ENCODE measurements at places on chromosomes 3 and 15. TPM values are rescaled to one million over a fixed set of nuclear protein-coding genes. Genes with fewer than 3 reads are reported as not detected.

- DNase-seq: no peak
Observed at GRCh38 chr3:34582055-34582454, 783.6 kb downstream of the PDCD6IP start.

GRCh38 chr3:100120012-100120411, 5.7 kb upstream of the FILIP1L start:
- no peak for DNase-seq

- peak; percentile 5 for DNase-seq
Observed at GRCh38 chr3:89340408-89340807, 233.0 kb downstream of the EPHA3 start.

GRCh38 chr3:151282921-151283320, 4.6 kb upstream of the P2RY14 start:
- peak; percentile 84 for DNase-seq

DNA sequence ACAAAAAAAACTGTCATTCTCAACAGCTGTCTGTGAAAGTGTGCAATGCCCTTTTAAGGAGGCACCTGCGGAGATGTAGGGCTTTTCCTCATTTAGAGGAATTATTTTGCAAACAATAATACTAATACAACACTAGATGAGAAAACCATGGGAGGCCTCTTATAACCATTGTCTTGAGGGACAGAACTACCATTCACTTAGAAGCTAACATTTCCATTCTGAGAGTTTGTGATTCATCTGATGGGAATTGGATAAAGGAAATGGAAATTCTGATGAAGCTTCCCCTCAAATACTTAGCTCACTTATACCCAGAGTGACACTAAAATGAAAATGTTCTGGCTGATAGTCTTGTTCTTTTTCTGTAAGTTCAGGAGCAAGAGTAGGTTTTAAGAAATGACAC, 147.7 kb downstream of the CADPS start:
- DNase-seq: peak; percentile 18

- DNase-seq: no peak
Observed at GRCh38 chr15:42065033-42065432, 29.3 kb downstream of the PLA2G4D start.

DNA sequence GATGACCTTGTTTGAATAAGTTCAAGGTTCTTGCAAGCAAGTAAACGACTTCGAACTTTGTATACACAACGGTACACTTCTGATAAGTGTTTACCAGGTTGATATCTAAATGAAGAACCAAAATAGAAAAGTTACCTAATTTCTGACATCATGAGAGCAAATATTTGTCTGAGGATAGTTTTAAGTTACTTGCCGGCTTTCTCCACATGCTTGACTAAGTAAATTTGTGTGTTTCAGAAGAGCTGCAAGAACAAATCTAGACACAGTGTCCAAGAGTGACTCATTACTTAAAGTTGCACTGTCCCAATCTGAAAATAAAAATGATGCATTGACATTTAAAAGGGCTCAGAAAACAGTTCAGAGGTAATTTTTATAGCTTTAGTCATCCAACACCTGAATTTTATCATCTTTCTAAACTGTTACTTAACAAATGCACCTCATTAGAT, 115.1 kb downstream of the HERC1 start:
- DNase-seq: peak; percentile 75

- DNase-seq: no peak
Observed at GRCh38 chr3:107508331-107508730, 14.4 kb upstream of the BBX start.

GRCh38 chr3:150374975-150375374, 33.1 kb upstream of the TSC22D2 start:
- DNase-seq: no peak

DNA sequence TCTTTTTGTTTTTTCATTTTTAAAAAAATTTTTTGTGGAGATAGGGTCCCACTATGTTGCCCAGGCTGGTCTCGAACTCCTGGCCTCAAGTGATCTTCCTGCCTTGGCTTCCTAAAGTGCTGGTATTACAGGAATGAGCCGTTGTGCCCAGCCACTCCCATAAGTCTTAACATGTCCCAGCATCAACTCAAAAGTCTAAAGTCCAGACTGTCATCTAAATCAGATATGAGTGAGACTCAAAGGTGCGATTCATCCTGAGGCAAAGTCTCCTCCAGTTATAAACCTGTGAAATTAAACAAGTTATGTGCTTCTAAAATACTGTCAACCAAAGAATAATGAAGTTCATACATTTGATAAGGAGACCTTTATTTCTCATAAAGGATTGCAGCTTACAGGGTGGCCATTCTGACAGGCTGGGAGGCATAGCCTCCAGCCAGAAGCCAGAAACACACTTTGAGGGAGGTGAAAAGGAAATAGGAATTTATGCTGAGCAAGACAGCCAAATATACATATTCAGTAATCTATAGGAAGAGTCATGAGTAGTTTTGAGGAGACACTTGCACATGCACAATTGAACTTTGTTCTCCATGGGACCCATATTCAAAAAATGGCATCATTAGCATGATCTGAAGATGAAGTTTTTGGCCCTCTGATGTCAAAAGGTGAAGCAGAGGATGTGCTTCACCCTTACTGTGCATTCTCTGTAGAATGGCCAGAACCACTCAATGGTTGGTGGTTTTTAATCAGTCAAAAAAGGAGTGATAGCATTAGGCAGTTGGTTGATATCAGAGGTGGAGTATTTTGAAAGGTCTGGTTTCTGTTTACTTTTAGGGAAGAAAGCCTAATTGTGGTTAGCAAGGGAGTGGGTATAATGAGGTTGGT, 11.0 kb upstream of the ZNF662 start:
- no peak for DNase-seq

Gene GUCA1C
- not detected for total RNA-seq

Gene PATL2
- total RNA-seq: 0.72 TPM

Gene ERICH6
- 0.41 TPM for total RNA-seq

Gene PTPRG
- total RNA-seq: 27.6 TPM

Gene TJP1
- 94.2 TPM for total RNA-seq

Gene LRRK1
- 18.0 TPM for total RNA-seq

Gene SLC28A1
- total RNA-seq: not detected
